Activated gamma-delta T cell treated with Interleukin-2 at 50 U/mL for 16 hours (primary cell): ENCODE measurements at places on chromosomes 2 and 18.

- peak; percentile 46 for DNase-seq
Observed at GRCh38 chr2:46776687-46777327, 138.8 kb downstream of the MCFD2 start.

GRCh38 chr2:117760916-117761315, 53.6 kb upstream of the DDX18 start:
- no peak for DNase-seq

- peak; percentile 32 for DNase-seq
Observed at GRCh38 chr2:96342085-96342484, 6.5 kb downstream of the NCAPH start.

GRCh38 chr2:52475590-52475989, 1292.0 kb upstream of the CHAC2 start:
- no peak for DNase-seq

- no peak for DNase-seq
Observed at GRCh38 chr2:184589261-184589660, 9.1 kb upstream of the ZNF804A start.

GRCh38 chr2:141927536-141927935, 203.3 kb downstream of the LRP1B start:
- DNase-seq = no peak
